ENCODE measurements at places on chromosomes 3 and 15.

DNA sequence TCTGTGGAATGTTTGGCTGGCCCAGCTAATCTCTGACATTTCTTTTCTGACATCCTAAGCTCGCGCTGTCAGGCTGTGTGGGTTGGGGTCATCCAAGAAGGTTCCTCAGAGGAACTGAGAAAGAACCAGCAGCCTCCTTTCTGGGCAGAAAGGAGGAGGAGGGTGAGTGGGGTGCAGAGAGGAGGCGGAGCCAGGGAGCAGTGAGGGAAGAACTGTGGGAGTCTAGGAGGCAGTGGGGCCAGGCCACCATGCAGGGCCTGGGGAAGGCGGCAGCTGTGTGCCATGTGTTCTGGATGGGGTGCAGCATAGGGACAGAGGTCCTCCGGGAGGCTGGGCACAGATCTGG lies 5.3 kb downstream of the SEMA7A start:
- DNase-seq = no peak

GRCh38 chr3:9201266-9201665 lies 48.2 kb downstream of the SRGAP3 start:
- DNase-seq = no peak

GRCh38 chr3:112894258-112894657 lies 47.6 kb upstream of the CD200R1L start:
- peak; percentile 40 for DNase-seq

GRCh38 chr3:14485981-14486380 lies 54.2 kb downstream of the GRIP2 start:
- DNase-seq = no peak

- DNase-seq = no peak
Measured at GRCh38 chr3:170270282-170270881, 48.2 kb downstream of the PRKCI start.

DNA sequence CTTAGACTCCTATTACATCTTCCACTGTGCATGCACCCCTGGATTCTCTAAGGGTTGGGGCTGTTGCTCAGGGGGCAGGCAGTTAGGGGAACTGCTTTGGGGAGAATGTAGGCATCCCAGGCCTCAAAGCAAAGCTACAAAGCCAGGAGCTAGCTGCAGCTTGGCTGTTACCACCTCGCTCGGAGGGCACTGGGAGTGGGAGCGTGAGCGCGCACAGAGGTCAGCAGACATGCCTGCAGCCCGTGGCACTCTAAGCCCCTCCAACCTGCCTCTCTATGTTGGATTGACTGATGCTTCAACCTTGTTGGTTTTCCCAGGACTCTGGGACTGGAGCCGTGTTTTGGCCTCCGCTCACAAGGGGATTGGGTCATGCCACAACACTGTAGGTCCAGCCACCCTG lies 69.8 kb downstream of the CPN2 start:
- no peak for DNase-seq

DNA sequence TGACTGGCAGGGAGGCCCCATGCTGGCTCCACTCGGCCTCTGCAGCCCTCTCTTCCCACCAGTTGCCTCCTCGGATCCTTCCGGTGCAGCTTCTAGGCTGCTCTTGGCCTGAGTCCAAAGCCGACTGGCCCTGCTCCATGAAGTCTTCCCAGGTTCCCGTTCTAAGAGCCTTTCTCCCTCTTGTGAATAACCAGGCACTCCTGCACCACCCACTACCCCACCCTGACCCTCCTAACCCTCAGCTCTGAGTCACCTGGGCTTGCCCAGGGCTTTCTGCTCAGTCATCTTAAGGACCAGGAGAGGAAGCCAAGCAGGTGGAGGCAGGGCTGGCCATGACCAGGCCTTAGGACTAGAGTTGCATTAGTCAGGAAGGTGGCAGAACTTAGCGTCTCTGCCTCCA lies 28.1 kb upstream of the CNBP start:
- DNase-seq = peak; percentile 99

GRCh38 chr3:114034211-114034610 lies 22.1 kb downstream of the CCDC191 start:
- DNase-seq = no peak

DNA sequence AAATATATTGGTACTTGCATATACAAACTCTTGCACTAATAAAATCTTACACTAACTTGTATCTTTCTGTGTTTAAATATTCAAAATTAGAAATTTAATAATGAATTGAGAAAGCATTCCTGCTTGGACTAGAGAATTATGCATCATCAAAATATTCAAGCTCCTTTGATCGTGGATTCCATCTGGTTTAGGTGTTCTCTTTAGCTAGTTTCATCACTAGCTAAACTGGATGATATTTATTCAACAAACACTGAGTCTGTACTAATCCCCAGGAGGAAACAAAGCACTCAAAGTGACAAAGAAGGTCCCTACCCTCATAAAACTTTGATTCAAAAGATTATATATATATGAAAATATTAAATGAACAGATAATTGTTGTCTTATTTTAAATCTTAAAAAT lies 1360.9 kb upstream of the ALCAM start:
- DNase-seq = no peak

DNA sequence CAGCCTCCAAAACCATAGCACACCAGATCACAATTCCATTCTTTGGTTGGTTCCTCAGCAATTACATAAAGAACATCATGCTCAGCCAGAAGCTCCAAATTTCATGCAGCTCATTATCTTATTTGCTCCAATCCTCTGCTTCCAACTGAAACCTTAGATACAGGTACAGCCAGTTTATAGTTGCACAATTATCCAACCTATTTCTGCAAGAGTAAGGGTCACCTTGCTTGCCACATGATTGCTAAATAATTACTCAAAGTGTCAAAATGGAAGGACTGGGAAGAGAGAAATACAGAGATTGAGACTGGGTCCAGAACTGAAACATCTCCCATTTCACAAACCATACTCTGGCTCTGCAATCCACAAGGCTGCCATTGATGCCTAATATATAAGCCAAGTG lies 23.4 kb upstream of the SHC4 start:
- DNase-seq = no peak

DNA sequence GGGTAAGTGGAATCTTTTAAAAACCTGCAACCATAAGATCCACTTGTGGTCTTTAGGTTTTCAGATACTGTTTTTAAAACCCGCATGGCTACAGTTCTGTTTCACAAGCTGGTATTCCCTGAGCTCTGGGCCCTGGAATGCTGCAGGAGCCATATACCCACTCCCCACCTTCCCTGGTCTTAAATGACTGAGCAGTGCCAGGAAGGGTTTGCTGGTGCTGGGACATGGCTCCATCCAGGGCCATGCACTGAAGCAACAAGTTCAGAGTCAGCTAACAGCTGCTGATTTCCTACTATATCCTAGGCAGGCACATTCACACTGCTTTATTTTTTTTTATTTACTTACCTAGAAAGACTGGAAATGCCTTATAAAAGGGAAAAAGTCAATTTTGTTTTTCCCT lies 77.3 kb downstream of the HCN4 start:
- DNase-seq = no peak

DNA sequence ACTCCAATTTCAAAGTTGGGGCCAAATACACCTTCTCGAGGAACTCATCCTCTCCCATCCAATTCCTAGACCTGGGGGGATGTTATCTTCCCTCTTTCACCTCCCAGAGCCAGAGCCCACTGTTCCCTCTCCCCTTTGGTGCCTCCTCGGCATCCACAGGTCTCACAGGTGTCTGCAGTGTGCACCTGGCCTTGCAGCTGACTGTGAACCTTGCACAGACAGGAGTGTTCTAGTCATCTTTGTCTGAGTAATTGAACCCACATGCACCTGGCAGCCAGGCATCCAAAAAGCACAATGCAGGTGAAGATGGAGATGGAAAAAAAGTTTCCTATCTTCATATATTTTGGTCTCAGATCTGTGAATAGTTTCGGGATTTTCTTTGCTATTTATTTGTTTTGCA lies 30.8 kb downstream of the PCOLCE2 start:
- no peak for DNase-seq

DNA sequence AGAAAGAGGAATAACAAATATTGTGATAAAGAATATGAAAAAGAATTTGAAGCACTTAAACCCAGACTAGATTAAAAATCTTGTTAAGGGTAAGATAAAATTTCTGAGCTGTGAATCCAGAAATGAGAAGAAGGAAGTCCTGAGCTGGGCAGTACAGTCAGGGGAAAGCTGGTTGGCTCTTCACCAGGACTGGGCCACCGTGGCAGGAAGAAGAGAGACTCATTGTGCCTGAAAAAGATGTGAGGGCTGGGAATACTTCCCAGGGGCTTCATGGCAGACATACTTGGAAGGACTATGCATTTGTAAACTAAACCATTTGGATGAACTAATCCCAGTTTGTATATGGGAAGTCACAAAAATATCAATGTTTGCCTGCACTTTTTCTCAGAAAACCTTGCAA lies 28.5 kb upstream of the MYO5C start:
- no peak for DNase-seq

DNA sequence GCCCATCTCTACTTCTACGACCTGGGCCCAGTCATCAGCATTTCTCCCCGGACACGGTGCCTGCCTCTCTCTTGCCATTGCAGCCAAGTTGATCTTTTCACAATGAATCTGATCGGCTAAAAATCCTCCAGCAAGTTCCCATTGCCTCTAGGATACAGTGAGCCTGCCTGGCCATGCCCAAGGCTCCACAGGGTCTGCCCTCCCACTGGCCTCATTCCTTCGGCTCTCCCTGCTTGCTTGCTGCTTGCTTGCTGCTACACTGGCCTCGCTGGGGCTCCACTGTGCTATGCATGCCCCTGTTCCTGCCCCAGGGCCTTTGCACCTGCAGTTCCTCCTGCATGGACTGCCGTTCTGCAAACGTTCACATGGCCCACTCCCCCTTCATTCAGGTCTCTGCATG lies 2.0 kb downstream of the ABTB1 start:
- no peak for DNase-seq

GRCh38 chr15:70092464-70093027 lies 5.2 kb downstream of the TLE3 start:
- no peak for DNase-seq

DNA sequence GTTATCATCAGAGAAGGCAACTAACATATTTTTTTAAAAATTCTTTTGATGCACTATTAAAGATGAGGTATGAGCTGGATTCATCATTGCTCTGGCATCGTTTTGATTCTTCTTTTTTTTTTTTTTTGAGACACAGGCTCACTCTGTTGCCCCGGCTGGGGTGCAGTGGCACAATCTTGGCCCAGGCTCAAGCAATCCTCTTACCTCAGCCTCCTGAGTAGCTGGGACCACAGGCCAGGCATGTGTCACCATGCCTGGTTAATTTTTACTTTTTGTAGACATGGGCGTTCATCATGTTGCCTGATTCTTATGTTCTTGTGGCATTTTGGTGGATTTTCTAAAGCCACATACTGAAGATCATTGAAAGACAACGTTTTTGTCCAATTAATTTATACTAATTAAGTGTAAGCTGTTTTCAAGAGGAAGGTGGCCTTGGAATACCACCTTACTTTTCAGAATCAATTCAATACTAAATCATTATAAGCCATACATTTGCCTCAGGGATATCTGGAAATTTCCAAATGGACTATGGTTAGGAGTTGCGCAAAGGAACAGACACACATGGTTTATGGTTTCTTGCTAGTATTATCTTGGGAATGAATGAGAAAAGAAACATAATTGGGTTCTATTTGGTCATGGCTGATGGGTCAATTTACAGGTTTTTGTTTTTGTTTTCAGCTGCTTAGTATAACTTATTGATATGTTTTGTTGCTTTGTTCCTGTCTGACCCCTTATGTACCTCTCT lies 22.8 kb downstream of the SLC28A2 start:
- DNase-seq = peak; percentile 64

GRCh38 chr15:70149667-70150404 lies 52.1 kb upstream of the TLE3 start:
- DNase-seq = peak; percentile 47

- DNase-seq = no peak
Measured at GRCh38 chr3:129695230-129695629, 88.8 kb upstream of the PLXND1 start.

DNA sequence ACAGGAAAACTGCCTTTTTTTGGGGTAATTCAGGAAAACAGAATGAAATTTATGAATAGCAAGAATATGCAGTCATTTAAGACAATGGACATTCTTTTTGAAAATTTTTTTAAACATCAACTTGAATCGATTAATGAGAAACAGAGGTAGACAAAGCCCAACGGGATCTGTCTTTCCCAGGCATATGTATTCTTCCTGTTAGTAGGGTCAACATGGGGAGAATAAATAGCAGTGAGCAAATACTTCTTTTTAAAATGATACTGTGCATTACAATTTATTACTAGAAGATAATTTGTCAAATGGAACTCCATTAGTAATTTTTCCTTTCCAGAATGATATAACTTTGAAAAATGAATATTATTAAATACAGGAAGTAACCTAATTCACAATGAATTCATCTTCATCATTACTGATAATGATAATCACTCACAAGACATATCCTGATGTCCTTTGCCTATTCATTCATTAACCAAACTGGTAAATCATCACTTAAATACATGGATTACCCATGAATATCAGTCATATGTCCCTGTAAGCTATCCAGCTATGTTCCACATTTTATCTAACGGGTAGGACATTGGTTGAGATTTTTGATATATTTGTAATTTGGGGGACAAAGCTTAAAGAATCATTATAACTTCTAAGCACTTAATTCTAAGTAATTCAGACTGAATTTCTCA lies 209.2 kb upstream of the CDIN1 start:
- peak; percentile 44 for DNase-seq

- DNase-seq = no peak
Measured at GRCh38 chr3:107683447-107683846, 160.7 kb downstream of the BBX start.
